ENCODE measurements at places on chromosomes 3 and 15.

GRCh38 chr3:49716691-49717210 lies 2.7 kb downstream of the AMIGO3 start:
- DNase-seq: no peak

GRCh38 chr15:35293353-35294130 lies 208.4 kb upstream of the NANOGP8 start:
- DNase-seq: no peak

GRCh38 chr3:127171721-127172120 lies 21.2 kb upstream of the PRR23E start:
- DNase-seq: no peak

DNA sequence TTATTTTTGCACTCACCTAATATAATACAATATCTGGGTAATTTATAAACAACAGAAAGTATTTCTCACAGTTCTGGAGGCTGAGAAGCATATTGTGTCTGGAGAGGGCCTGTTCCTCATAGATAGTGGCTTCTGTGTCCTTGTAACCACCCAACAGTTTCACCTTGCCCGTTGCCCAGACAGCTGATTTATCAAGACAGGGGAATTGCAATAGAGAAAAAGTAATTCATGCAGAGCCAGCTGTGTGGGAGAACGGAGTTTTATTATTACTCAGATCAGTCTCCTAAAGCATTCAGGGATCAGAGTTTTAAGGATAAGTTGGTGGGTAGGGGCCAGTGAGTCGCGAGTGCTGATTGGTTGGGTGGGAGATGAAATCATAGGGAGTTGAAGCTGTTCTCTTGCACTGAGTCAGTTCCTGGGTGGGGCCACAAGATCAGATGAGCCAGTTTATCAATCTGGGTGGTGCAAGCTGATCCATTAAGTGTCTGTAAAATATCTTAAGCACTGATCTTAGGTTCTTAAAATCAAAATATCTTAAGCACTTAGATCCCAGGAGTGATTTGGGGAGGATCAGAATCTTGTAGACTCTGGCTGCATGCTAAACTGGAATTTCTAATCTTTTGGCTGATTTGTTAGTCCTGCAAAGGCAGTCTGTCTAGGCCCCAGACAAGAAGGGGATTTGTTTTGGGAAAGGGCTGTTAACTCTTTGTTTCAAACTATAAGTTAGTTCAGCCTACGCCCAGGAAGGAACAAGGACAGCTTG lies 33.9 kb upstream of the C15orf39 start:
- no peak for DNase-seq

DNA sequence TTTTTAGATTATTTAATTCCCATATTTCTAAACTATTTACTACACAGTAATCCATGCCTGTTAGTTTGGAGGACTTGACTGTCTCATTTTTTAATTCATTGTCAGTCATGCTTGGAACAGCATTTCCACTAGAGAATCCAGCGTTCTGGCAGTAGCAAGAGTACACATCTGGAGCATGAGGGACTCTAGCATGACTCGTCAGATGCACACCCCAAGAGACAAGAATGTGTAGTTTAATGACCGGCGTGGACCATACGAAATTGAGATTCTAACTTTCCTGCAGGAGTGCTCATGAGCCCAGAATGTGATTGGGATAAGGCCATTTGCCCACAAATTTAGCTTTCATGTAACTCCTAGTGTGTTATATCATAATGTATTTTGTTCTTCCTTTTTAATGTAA lies 48.9 kb downstream of the ASB7 start:
- no peak for DNase-seq

DNA sequence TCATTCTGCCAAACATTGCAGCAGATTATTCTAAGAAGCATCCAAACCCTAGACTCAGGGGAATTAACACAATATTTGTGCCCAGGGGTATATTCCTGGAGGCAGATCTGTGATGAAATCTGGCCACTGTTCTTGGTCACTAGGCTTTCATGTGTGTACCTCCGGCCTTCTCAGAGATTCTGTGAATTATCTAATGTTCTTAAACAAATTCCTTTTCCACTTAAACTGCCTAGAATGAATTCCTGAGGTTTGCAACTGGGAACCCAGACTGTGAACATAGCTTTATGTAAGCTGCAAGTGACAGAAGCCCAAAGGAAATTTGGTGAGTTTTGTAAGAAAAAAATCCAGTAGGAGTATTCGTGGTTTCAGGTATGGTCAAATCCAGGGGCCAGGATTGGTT lies 20.7 kb upstream of the CTNNB1 start:
- no peak for DNase-seq

DNA sequence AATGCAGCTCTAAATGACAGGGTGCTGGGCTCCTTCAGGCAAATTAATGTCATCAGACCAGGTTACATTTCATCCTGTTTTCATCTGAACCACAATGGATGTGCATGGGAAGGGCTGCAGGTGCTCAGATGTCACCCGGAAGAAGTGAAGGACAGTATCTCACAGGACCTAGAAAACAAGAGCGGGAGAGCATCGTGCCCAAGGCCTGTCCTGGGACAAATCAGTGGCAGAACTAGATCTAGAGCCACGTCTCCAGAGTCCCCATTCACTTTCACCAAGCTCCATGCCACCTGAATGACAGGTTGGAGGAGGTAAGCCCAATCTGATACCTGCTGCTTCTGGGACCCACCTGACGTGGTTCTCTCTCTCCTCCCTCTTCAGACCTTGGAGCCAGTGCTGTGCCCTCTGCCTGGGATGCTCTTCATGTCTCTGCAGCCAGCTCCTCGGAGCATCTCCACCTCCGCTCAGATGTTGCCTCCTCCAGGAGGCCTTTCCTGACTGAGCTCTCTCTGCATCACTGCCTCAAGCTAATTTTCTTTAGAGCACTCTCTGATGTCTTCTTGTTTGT lies 77.3 kb downstream of the CPN2 start:
- DNase-seq: no peak

DNA sequence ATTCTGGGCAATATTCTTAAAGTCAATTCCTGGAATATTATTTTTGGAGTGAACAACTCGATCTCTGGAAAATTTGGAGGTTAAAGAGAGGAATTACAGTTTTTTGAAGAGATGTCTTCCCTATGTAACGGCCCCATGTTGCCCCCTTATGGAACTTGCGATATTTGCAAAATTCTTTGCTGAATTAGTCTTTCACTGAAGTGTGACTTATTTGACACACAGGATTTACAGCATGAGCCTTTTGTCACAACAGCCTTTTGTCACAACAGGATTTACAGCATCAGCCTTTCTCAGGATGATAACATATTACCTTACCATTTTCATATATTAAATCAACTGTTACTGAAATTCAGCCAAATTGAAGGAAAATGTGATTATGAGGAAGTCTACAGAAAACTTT lies 37.8 kb upstream of the SPTSSB start:
- DNase-seq: no peak

DNA sequence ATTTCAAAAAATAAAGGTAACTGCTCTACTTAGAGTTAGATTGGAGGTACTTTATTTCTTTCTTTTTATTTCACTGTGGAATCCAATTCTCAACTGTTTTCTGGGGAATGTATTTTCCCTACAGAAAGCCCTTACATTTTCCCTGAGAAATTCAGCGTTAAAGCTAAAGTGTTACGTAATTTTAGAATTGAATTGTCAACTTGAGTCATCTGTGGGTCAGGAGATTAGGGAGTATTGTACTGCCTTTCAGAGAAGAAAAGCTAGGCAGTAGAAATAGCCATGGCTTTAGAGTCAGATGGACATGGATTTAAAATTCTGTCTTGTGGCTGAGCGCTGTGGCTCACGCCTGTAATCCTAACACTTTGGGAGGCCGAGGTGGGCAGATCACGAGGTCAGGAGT lies 728.6 kb downstream of the ROBO1 start:
- no peak for DNase-seq

- DNase-seq: no peak
Measured at GRCh38 chr3:106206146-106206545, 337.3 kb upstream of the CBLB start.

GRCh38 chr3:191985691-191986090 lies 524.7 kb downstream of the PYDC2 start:
- no peak for DNase-seq

- DNase-seq: no peak
Measured at GRCh38 chr3:126326629-126327028, 30.6 kb downstream of the KLF15 start.

DNA sequence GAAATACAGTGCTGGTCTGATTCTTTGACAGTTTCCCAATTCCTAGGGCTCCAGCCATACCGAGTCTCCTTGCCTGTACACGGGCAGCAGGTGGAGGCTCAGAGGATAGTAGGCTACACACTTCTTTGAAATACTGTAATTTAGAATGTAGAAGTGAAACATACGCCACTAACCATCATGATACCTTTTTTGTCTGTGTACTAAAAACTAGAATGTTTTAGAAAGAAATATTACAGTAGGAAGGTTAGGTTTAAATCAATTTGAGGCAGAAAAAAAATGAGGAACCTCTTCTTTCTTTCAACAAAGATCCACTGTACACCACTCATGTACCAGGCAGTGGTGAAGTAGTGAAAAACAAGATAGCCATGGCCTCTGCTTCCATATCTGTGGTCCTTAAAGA lies 354.7 kb downstream of the MCTP2 start:
- DNase-seq: no peak

GRCh38 chr3:58035524-58036255 lies 27.5 kb downstream of the FLNB start:
- no peak for DNase-seq

- no peak for DNase-seq
Measured at GRCh38 chr3:156307704-156308103, 187.3 kb downstream of the KCNAB1 start.

DNA sequence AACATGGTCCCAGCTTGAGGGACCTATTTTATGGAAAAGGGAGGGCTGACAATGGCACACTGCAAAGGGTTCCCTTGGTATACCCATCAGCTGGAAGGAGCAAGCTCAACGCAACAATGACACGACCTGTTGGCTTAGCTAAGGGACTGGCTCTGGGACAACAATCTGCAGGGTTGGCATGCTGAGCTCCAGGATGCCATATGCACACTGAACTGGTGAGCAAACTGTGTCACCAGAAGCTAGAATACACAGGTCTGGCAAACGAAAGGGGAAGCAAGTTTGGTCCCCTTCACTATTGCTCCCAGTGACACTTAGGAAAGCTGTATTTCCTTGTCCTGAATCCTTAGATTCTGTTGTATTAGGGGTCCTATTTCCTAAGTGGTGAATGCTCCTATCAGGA lies 38.0 kb upstream of the RASGRF1 start:
- DNase-seq: no peak

DNA sequence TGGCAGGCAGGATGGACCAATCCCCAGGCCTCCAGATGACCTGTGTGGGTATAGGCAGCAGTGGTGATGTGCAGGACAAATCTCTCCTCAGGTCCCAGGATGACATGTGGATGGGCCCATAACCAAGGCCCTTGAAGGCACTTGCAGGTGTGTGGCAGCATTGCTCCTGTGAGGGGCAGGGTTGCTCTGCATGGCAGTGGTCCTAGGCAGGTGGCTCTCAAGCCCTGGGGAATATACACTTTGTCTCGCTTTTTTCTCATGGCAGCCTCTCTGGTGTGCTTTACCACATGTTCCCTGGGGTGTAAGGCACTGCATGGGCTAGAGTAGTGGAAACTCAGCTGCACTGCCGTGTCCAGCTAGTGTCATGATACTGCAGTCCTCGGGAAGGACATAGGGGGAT lies 503.6 kb downstream of the UNC13C start:
- no peak for DNase-seq

- DNase-seq: no peak
Measured at GRCh38 chr3:143215059-143215458, 95.5 kb downstream of the CHST2 start.

DNA sequence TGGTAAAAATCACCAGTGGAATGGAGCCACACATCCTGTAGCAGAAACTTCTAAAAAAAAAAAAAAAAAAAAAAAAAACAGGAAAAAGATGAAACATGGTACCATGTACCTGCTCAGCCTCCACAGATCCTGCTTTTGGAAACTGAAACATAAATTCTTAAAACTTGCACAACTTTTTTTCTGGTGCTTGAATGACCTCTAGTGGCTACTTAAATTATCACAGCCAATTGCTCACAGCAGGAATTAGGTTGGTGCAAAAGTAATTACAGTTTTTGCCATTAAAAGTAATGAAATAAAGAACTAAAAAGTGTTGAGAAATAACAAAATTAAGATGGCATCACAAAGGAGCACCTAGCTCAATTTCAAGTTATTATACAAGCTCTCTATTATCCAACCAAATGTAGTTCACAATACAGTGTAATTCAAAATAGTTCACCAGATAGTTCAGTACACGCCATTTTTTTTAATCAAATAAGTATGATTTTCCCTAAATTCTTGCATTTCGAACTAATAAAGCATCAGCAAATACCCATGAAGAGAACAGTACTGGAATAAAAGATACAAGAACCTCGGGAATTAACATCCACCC lies 80.6 kb downstream of the ULK4 start:
- no peak for DNase-seq

DNA sequence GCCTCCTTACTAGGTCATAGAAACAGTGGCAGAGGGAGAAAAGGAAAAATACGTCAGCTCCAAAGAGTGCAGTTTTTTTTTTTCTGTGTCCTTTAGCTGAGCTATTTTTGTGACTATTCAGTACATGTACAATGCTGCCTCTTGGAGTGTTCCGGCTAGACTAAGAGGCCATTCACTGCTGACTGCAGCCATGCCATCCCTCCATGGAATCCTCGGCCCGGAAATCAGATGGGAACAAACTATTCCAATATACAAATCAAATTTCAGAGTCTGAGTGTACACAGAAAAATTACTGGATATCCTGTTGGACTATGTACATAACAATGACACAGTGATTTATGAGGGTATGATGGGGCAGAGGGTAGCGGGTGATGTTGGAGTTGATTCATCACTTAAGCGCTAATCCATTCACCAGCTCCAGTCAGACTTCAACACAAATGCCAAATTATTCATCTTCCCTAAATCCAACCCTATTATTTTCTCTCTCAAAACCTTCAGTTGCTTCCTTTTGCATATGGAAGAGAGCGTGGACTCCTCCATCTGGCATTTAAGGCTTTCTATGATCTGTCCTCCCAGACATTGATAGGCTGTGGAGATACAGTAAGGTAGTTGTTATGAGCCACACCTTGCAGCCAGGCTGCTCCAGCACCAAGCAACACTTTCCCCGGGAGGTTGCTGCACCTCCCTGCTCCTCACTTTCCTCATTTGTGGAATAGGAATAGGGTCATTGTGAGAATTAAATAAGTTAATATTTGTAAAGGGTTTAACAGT lies 109.1 kb downstream of the LPP start:
- no peak for DNase-seq

DNA sequence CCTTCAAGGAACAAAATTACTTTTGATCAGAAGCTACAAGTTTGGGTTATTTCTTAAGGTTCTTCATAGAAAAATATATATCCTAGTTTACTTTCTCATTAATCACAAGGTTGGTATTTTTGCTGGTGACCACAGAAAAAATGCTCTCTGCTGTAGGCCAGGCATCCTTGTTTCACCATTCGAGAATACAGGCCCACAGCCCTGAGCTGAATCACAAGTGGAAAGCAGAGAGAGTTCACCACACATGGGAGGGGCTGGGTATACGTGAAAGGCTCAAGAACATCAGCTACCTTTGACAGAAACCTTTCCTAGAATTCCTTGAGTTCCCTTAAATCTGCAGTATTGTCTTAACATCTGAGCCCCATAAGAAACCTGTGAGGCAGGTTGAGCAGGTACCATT lies 23.2 kb downstream of the CPEB1 start:
- no peak for DNase-seq

Data from stimulated activated CD4-positive, alpha-beta T cell treated with anti-CD3 and anti-CD28 coated beads, Interleukin-4, amount 100 ng/mL, for 1 hour (primary cell).